ENCODE measurements at places on chromosomes 5 and 9.

DNA sequence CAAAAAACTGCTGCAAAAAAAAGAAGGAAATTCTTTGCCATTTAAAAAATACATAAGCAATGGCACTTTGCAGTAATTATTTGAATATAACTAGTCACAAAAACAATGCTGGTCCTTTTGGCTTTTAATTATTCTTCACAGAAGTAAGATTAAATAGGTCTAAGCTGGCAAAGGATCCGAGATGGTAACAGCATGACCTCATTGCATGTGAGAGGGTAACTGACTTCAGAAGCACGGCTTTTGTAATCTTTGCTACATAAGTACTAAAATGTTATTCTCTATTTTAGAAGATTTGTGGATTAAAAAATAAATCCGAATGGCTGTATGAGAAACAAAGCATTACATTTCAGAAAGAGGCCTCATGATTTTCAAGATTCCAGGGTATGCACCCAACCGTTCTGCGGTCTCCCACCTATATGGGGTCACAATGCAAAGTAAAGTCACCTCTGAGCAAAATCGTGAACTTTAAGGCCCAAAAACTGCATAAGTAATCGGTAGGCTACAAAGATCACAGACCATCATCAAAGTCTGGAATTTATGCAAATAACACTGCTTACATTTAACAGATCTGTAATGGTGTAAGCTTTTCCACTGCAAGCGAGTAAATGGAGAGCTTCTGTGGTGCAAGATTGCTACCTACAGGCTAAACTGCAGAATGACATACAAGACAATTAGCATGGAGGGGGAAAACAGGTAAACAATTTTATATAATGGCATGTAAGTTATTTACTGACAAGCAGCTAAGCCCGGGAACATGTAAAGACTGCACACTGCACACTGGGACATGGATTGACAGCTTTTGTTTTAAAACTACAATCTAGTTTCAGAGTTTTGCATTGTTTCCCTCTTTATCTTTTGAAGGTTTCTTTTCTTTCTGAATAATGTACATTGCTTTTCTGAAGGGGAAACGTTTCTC lies 231.6 kb downstream of the SLF1 start:
- DNase-seq = peak; percentile 46

DNA sequence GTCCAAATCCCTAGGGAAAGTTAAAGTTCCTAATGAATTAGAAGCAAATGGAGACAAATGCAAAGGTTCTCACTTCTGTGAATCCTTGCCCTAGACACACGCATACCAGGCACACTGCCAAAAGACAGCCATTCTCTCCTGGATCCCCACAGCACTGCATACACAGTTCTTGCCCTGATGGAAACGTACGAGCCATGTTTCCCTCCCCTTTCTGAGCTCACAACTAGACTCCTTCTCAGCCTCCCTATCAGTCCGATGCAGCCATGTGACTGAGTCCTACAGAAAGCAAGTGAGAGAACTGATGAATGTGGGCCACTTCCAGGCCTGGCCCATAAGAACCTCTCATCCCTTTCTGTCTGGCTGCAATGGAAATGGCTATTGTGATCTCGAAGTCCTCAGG lies 92.0 kb downstream of the ZNF608 start:
- no peak for DNase-seq

- no peak for DNase-seq
These were observed 243.8 kb downstream of the CDK5RAP2 start for GRCh38 chr9:120336021-120336752.

- DNase-seq = no peak
These were observed 88.4 kb upstream of the SLIT3 start for GRCh38 chr5:169389318-169389717.

- no peak for DNase-seq
These were observed 66.7 kb upstream of the FOXE1 start for GRCh38 chr9:97786341-97786740.

GRCh38 chr9:8332871-8333270 lies 533.3 kb upstream of the DMAC1 start:
- no peak for DNase-seq

DNA sequence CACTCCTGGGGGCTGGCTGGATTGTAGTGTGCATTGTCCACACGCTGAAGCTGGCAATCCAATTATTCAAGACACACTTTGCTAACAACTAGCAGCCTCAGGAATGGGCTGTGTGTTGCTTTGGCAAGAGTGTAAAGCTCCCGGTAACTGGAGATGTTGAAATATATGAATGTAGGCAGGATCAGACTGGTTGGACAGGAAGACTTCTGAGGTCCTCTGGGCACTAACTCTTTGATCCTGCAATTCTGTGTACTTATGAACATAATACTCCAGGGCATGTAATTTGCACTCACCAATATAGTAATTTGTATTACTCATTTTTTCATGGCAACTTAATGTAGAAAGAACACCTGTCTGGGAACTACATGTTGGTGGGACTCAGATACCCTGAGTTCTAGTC lies 106.7 kb upstream of the SLC28A3 start:
- DNase-seq = no peak

DNA sequence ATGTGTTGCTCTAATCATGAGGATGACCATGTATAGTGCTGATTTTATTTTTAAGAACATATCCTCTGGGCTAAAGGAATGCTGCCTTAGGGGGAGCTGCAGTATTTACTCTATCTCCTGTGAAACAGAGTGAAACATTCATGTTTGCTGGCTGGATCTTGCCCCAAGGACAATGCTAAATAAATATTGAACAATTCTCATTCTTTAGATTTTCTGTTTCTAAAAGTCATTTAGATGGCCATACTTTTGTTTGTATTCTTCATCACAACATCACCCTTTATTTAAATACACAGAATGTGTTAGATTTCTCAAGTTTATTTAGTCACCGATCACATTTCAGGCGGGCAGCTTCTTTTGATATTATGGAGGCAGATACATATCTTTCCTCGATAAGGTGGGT lies 103.3 kb downstream of the ARHGEF28 start:
- no peak for DNase-seq

DNA sequence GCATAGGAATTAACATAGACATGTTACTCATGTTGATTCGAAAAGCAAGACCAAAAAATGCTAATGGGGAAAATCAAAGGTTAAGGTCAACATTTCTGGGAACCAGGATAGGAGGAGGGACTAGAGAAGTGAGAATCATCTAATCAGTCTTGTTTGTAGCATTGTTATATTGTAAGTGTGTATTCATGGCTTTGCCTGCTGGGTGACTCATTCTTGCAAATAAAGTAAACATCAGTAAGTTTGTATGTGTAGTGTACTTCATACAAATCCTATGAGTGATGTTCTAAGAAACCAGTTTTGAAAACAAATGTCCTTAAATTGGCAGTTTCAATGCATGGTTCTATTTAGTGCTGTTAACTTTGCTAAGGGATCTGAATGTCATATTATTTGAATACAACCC lies 79.0 kb upstream of the TMEM252 start:
- DNase-seq = no peak

DNA sequence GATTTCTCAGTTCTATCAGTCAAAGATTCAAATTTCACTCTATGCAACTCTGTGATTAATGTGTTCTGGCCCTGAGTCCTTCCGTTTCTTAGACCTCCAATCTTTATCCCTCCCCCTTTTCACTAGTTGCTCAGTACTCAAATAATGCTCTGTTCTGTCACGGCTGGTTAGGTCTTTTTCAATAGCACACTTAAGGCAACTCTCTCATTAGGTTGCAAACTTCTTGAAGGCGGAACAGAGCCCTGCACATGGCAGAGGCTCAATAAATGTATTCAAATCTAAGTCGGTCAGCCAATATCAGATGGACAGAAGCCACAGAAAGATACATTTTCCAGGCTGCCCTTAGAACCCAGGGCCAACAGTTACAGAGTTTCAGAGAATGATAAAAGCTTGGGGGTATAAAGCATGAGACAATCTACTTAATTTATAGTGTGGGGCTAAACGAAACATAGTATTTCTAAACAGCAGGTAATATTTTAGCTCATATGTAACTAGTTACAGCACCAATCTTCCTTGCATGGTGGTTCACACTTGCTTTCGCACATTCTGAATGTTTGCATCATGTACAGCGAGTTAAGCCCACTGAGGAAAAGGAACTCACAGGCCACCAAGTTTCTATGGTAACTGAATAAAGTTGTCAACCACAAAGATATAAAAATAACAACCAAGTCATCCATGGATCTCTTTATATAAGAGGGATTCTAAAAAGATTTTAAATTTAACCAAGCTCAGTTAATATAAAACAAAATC lies 67.1 kb upstream of the GOLPH3 start:
- no peak for DNase-seq

DNA sequence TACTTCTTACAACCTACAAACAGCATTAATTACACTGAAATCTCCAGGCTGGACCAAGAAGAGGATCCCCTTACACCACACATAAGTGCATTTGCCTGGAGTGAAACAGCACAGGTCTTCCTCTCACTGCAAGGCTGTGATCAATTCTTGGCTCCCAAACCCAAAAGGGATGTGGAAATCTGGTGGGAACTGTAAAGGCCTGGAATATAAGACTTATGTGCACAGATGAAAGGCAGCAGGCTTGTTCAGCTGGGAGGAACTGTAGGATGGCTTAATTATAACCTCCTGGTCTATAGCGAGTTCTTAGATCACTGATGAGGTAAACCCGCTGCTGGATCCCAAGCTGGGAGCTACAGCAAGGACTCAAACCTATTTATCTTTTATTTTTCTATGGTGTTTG lies 182.9 kb upstream of the TNC start:
- DNase-seq = no peak

GRCh38 chr5:140134277-140134935 lies 8.7 kb downstream of the IGIP start:
- no peak for DNase-seq

DNA sequence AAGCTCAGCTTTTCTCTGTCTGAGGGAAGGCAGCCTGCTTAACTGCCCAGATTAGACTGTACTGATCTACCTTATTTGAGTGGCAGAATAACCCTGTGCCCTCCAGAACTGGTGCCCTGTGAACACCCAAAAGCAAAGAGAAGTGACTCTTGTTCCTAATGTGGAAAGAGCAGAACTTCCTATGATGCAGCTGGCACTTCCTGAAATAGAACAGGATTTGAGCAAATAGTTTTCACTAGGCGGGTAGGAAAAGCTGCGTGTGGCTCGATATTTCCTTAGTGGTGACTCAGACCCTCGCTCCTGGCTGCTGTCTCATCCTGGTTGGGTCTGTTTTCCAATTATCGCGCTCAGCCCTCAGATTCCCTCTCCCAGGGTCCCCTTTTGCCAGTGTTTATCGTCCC lies 89.9 kb downstream of the SH3TC2 start:
- no peak for DNase-seq

DNA sequence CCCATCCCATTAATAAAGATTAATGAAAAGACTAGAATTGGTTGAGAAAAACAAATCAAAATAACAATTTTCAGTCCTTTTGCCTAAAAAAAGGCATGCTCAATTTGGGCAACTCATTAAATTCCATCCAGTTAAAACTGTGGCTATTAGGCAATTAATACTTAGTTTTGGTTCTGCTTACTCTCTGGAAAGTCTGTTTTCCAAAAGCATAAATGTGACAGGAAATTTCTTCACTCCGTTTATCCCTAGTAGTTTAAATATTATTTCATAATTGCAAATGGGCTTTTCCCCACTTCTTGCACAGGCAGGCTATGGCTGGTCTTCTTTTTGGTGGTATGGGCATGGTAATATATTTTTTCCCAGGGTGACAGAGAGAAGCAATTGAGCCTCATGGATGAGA lies 373.3 kb upstream of the KLF4 start:
- no peak for DNase-seq

DNA sequence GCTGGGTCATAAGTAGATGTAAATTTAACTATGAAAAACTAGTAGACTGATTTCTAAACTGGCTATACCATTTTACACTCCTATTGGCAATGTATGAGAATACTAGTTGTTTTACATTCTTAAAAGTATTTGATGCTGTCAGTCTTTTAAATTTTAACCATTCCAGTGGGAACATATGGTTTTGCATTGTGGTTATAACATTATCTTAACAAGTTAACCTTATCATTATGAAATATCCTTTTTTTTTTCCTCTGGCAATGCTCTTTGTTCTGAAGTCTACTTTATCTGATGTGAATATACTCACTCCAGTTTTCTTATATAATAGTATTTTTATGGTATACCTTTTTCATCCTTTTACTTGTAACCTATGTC lies 548.9 kb upstream of the CLINT1 start:
- DNase-seq = no peak

- no peak for DNase-seq
These were observed 827.2 kb downstream of the MTRR start for GRCh38 chr5:8695902-8696845.

- DNase-seq = no peak
These were observed 382.4 kb downstream of the CDK5RAP2 start for GRCh38 chr9:120197605-120198004.

GRCh38 chr5:146967646-146968045 lies 89.1 kb upstream of the PPP2R2B start:
- no peak for DNase-seq

GRCh38 chr5:121226765-121227164 lies 624.9 kb upstream of the FTMT start:
- DNase-seq = no peak

DNA sequence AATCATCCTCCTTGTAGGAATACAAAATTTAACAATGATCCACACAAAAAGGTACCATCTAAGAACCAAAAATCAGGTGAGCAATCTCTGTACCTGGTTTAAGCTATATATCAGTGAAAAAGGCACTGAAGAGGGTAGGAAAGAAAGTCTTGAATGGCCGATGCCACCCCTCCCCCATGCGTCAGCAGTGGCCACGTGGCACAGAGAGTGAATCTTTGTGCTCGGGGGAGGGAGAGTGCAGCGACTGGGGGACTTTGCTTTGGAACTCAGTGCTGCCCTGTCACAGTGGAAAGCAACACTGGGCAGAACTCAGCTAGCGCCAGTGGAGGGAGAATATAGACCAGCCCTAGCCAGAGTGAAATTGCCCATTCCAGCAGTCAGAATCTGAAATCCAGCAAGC lies 28.3 kb upstream of the PDE4D start:
- no peak for DNase-seq

GRCh38 chr9:100445161-100445902 lies 18.4 kb downstream of the MSANTD3 start:
- no peak for DNase-seq

DNA sequence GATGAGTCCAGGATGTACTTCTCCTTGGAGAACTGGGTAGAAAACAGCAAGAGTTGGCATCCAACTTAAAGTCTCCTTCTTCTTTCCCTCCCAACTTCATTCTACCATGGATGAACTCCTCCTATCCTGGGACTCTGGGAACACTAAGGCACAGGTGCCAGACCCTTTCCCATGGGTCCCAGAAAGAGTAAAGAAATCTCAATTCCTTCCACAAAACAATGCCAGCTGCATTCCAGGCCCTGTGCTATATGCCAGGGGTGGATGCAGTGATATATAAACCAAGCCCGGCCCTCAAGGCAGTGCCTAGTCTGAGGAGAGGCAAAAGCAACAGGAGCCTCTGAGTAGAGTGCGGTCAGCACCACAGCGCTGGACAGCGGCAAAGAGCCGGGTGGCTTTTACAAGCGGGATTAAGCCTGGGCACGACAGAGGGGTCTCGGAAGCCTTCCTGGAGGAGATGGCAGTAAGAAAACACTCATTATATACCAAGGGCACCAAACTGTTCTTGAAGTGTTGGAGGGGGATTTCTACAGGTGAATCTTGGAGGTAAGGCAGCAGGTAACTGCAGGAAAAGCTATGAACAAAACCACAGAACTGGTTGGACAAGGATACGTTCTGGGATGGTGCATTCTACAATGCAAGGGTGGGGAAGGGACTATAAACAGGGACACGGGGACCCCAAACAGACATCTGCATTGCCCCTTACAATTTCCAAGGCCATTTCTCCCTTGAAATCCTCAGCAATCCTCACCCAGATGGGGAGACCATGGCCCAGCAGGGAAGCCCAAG lies 16.4 kb upstream of the TOR2A start:
- DNase-seq = no peak

GRCh38 chr5:133287500-133287899 lies 235.7 kb downstream of the HSPA4 start:
- DNase-seq = no peak

Measured in germinal center (tissue), 1 donor.